ENCODE measurements at places on chromosomes 2 and 18.
A peak's percentile ranks its signal among the peaks of the same experiment; 100 is the strongest.

DNA sequence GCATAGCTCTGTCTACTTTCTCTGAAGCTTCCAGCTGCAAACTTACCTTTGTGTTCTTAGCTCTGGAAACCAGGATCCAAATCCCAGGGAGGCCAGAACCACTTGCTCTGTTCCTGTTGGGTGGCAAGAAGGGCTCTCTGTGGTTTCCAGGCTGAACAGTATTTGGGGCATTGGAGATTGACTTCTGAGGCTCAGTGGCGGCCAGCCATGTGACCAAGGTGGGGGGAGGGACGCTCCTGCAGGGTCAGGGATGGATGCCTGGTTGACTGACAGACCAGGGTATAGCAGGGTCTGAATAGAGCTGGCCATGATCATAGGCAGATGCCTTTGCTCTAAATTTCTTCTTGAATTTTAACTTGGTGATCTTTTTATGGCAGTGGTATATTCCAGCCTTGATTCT, 15.1 kb downstream of the SLC4A5 start:
- DNase-seq: no peak

DNA sequence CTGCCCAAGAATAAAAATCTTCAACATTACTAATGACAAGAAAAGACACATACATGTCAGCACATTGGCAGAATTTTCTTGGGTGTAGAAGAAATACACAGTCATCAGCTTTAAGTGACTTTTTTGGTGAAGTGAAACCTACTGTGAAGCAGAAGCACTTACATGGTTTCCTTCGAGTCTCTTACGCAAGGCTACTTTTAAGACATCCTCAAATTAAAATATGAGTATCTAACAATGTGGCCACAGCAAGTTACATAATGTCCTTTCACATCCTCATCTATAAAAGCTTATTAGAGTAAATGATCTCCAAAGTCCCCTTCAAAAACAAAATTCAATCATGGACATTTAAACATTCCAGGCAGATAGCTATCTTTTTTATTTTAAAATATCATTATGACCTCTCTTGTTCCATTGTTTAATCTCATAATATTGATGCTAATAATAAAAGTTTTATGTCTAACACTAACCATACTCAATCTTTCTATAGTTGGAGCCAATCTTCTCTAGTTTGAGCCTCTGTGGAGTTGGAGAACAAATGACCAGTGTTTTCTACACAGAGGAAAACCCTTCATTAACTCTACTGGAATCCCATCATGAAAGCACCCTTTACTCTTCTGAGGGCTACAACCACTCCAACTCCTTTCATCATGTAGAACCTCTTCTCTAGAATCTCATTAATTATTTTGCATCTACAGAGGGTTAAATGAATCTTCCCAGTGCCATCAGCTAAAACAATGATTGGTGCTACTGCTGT, 182.2 kb upstream of the ZFP36L2 start:
- no peak for DNase-seq

DNA sequence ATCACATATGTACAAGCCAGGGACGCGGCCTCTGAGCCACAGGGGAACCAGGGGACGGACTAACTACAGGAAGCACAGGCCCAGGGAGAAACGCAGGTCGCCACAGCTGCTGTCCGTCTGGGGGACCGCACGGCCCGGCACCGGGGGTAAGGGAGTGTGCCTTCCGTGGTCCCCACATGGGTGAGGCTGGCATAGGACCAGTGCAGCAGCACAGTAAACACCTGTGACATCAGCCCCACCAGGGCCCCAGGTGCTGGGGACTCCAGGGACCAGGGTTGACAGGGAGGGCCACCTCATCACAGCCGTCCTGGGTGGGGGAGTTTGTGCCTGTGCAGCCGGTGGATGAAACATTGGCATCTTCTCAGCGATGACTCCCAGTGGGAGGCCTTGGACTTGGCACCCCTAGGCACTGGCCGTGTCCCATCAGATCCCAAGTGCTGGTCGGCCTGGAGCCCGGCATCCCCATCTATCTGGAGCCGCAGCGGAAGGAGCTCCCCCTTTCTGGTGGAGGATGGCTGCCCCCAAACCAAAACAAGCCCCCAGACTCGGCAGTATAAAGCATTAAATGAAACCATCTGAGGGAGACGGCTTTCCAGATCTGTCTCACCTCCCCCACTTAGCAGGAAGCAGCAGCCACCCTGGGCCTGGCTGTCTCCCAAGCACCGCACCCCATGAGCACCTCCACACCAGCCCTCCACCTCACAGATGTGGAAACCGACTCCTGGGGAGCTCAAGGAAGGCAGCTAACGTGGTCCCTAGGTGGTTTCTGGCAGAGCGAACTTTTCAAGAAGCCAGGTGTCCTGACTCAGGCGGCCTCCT, 22.5 kb downstream of the AQP12A start:
- no peak for DNase-seq

DNA sequence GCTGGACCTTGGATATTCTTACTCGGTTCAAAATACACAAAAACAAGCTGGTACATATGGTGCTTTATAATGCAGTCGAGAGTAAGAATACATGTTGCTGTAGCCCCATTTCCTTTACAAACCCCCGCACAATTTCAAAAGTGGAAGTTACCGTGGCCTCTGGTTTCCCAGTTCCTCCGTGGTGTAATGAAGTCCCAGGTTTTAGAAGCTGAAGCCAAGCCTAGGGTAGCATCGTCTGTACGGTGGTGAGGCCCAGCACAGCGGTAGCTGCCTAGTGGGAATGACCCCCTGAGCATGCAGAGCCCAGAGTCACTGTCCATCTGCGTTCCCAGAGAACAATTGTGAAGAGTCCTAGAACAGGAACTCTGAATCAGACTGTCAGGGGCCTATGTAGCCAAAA, 171.8 kb downstream of the ASXL3 start:
- DNase-seq: no peak

DNA sequence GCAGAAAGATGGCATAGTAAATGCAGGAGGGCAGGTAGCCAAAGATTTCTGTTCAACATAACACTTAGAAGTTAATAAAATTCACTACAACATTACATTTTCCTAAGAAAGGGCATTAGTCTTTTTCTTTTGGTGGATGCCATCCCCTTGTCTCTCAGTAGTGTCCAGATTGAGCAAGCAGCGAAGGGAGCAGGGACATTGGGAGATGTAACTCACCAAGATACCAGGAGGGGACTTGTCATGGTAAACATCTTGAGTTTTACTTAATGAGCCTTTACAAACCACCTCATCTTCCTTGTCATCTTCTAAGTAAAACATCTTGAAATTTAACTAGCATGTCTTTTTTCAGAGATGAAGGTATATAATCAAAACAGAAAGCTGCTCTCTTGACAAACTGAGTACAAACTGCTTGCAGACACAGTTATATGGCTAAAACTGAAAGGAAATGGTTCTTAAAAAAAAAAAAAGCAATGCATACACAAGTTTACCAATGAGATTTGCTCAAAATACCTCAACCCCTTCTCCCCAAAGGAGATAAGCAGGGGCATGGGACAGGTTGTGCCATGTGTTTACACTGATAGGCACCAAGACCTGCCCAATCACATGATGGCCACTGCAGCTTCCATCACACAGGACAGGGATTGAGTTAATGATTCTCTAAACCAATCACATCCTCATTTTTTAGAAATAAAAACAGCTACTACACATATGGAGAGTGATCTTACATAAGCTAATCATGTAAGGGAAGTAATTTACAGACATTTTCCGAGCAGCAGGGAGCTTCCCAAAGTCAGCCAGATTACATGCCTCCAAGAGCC, 30.3 kb downstream of the LPIN2 start:
- DNase-seq: no peak

- DNase-seq: no peak
These were observed 2.7 kb upstream of the ZC3H8 start for GRCh38 chr2:112257575-112257974.

DNA sequence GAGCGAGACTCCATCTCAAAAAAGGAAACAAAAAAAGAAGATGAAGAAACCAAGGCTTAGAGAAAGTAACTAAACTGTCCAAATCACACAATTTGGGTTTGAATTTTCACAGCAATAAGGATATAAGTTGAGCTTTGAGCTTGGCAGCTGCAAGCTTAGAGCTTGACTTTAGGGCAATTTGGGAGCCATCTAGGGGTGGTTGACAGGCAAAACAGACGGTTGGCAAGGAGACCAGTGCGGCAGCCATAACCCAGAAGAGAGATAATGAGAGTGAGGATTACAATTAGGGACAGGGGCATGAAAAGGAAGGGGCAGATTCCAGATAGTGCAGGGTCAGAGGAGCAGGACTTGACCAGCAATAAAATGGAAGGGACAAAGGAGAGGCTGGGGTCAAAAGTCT, 382.2 kb upstream of the HNRNPA3 start:
- no peak for DNase-seq

DNA sequence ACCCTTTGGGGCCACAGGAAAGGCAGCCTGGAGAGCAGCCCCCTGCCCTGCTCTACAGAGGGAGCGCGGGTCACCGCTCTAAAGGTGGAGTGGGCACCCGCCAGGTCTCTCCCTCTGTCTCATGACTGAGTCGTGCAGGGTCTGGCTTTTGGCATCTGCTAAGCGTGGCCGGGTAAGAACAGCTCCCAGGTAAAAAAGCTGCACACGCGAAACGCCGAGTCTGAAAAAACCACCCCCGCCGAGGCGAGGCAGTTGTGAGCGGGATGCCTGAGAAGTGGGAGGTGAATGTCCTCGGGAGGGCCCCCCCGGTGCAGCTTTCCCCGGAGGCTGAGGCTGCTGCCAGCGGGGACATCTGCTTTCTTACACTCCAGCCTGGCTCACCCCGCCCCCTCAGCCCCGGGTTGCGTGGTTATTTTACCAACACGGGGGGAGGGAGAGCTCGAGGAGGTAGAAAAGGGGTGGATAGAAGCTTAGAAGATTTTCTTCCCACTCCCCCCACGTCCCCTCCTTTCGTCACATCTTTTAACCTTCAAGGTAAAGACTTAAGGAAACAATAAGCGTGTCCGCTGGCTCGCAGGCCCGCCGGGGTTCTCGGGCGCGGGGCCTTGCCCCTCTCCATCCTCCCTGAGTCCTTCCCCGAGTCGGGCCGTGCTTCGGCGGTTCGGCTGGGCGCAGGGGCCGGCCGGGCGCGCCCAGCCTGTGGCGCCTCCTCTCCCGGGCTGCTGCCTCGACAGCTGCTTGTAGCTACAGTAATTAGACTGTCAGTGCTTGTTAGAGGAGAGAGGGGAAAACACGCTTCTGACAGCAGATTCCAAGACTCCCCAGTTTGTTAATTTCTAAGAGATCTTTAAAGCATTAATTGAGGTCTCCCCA, 70.6 kb upstream of the PSMD14 start:
- DNase-seq: peak; percentile 56

- no peak for DNase-seq
These were observed 197.3 kb upstream of the STK17B start for GRCh38 chr2:196368546-196369225.

- no peak for DNase-seq
These were observed 64.3 kb upstream of the TTN start for GRCh38 chr2:178871536-178871935.

DNA sequence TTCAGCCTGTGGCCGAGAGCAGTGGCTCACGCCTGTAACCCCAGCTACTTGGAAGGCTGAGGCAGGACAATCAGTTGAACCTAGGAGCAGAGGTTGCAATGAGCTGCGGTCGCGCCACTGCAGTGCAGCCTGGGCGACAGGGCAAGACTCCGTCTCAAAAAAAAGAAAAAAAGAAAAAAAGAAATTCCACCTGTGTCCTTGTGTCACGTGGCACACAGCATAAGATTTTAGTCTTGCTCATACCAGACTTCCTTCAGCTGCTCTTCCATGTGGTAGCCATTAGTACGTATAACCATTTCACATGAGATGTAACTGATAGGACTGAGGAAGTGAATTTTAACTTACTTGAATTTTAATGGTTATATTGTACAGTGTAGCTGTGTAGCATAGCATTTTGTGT, 4.0 kb downstream of the NOP58 start:
- DNase-seq: no peak

DNA sequence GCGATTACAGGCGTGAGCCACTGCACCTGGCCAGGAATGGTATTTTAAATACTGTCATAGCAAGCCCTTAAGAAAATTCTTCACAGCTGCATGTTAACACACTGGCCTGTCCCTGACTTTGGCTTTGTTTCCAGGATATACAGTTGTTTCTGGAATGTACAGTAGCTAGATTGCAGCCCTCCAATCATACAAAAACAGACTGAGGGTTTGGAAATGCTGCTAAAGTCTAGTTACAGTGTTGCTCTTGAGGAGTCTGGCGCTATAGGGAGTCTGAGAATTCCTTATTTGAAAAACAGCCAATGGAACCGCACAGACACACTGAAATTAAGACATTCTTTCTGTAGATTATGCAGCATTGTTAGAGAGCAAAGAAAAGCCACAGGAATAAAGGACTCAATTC, 37.7 kb downstream of the STON1 start:
- DNase-seq: no peak

DNA sequence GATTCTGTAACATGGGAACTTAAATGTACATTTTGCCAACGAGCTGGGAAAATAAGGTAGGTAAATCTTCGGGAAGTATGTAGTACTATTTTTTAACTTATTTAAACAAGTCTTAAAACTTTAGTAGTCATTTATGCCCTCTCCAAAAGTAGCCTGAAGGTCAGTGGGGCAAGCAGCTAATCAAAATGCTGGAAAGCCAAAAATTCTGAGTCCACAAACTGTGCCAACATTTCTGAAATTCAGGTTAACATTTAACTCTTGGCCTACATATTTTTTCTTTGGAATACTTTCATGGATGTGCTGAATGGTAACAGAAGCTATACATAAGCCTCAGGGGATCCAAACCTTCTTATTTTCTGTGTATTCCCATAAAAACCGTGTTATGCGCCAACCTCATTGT, 26.3 kb downstream of the WDR75 start:
- DNase-seq: no peak

GRCh38 chr18:8704361-8705237, 757 bp upstream of the MTCL1 start:
- peak; percentile 84 for DNase-seq

DNA sequence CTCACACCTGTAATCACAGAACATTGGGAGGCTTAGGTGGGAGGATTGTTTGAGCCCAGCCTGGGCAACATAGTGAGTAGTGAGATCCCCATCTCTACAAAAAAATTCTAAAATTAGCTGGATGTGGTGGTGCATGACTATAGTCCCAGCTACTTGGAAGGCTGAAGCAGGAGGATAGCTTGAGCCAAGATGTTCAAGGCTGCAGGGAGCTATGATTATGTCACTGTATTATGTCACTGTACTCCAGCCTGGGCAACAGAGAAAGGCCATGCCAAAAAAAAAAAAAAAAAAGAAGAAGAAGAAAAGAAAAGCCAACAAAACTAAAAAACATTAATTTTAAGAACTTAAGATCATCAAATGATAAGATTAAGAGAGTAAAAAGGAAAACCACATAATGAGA, 17.4 kb upstream of the NCOA1 start:
- DNase-seq: no peak

DNA sequence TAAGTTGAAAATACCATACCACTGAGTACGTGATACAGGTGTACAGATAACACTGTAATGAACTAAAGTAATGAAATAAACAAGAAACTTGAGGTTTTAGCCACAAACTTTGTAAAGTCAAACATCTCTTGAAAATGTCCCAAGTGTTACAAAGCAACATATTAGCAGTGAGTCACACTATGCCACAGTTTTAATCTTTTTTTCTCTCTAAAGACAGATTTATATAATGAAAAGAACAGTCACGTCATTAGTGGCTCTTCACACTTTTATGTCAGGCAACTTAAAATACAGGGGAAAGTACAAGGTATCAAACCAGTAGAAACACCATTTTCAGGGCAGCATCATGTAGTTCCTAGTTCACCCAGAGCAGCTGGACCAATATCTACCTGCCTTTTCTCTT, 42.1 kb downstream of the RAPH1 start:
- no peak for DNase-seq

All from activated CD4-positive, alpha-beta T cell treated with anti-CD3 and anti-CD28 coated beads, Interleukin-2, amount 50 U/mL, for 4 hours (primary cell).